ENCODE measurements at places on chromosomes 13 and 19.

GRCh38 chr19:19461671-19462622 is 53.4 kb downstream of the TSSK6 start:
- no peak for DNase-seq

GRCh38 chr13:108549934-108550333 is 79.5 kb upstream of the MYO16 start:
- DNase-seq: no peak

GRCh38 chr19:8610936-8611300 is 403 bp upstream of the ADAMTS10 start:
- DNase-seq: no peak

DNA sequence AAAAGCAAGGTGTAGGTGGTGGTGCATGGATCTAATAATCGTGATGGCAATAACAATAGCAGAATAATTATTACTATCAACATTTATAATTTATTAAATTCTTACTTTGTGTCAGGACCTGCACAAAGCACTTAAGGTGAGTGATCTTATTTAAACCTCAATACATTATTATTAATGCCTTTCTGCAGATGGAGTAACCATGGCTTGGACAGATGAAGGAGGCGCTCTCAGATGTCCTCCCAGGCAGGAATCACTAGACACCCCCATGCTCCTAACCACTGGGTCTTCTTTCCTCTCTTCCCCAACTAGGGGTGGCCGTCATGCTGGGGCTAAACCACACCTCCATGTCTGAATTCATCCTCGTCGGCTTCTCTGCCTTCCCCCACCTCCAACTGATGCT is at the start of gene OR10H2:
Gene OR10H2, plus strand, starts transcription at position 301 of the 400 bp plus-strand sequence. Its CDS starts 20 bp downstream, at position 321.
- DNase-seq: no peak

- DNase-seq: no peak
Measured at GRCh38 chr19:38666663-38667511, 19.4 kb downstream of the ACTN4 start.

GRCh38 chr19:633786-634639 is 676 bp upstream of the POLRMT start:
- no peak for DNase-seq

DNA sequence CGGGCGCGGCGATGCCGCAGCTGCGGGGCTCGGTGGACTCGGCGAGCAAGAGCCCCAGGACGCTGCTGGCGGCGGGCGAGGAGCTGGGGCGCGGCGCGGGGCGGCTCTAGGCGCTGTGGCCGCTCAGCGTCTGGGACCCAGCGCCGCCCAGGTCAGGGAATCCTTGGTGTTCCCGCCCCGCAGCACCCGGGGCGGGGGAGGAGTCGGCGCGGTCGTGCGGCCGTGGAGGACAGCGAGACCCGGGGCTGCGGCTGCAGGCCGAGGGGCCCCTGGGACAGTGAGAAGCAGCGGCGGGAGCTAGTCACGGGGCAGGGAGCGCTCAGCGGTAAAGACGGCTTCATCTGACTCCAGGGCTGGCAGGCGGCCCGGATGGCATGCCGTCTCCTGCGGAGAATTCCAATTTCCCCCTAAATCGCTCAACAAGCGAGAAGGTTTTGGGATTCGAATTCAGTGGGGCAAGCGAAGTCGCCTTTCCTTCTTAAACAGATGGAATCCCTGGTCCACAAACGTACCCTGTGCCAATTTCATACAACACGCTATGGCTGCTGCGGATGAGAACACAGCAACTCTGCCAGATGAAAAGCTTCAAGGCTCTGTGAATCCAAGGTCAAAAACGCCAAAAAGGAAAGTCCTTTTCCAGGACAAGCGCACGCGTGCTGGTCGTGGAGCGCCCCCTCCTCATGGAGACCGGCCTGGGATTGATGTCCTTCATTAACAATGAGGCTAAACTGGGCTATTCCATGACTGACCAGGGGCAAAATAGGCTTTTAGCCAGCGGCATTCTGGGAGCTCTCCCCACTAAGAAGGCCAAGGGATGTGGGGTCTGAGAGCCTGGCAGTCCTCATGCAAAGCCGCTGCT is 4.2 kb upstream of the ZSCAN4 start:
- DNase-seq: no peak

DNA sequence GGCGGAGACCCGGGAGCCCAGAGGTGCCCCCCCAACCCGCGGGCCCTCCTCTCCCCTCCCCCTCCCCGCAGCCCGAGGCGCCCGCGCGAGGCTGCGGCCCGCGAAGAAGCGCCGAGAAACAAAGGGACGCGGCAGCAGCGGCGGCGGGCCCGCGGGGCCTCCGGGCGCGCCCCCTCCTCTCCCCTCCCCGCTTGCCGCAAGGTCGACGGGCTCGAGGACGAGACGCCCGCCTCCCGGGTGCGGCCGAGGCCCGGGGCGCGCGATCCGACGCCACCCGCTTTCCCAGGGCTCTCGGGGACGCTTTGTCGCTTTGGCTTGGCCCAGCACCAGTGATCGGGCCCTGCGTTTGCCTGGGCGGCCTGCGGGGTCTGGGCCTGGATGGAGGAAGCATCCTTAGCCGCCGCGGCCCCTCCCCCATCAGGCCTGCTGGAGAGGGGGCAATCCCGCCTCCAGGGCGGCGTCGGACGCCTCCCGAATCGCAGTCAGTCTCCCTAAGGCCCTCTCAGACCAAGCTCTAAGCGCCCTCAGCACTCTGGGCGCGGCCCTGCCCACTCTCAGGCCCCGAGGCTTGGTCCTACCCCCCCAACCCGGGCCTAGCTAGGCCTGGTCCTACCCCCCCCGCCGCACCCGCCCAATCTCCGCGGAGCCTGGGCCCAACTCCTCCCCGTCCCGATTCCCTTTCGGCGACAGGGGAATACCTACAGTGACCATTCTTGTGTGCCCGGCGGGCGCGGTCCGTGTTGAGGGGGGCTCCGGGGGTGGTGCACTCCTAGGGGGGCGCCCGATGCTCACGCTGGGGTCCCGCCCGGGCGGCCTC is 740 bp downstream of the ELAVL3 start:
- DNase-seq: no peak

- DNase-seq: no peak
Measured at GRCh38 chr13:42486711-42487198, 87.2 kb upstream of the TNFSF11 start.

DNA sequence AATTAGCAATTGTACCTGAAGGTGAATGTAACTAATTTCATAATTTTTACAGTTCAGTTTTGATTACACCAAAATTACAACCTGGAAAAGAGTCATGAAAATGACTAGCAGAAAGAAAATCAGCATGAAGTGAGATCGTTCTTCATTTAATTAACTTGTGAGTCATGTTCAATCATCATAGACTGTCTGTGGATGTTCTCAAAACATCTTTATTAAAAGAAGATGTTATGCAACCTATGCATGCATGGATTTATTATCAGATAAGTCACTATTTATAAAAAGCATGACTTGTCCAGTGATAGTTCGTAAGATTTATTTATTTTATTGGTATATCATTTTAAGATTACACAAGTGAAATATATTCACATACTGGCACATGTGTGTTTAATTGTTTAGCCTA is 245.9 kb downstream of the ITGBL1 start:
- no peak for DNase-seq

GRCh38 chr19:45082170-45082569 is 3.1 kb downstream of the GEMIN7 start:
- DNase-seq: no peak

- DNase-seq: no peak
Measured at GRCh38 chr13:79435561-79435990, 29.5 kb upstream of the RBM26 start.

DNA sequence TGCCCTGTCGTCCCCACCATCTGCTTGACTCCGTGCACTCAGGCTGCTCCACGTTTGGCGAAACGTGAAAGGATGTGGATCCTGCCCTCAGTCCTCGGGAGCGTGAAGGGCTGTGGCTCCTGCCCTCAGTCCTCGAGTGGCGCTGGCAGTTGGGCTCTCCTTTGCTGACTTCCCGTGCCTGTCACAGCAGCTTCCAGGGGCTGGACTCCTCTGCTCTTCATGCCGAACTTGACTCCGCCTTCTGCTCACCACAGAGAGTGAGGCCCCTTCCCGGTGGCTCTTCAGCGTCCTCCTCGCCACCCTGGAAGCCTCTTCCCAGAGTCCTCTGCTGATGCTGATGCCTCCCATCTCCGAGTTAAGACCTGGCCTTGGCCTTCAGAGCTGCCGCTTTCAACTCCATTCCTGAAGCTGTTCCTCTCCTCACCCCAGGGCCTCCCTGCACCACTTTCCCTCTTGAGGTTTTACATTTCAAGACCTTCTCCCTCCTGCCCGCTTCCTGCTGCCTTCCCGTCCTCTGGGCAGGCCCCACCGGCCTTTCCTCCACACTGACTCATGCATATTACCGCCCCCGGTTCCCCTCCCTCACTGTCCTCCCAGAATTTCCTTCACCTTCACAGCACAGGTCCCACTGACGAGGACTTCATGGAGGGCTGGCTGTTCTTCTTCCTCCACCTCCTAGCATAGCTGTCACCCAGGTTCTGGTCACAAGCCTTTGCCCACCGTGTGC is 111.7 kb downstream of the SHISA2 start:
- no peak for DNase-seq
